ENCODE measurements at places on chromosomes 16 and 17. TPM values are rescaled to one million over a fixed set of nuclear protein-coding genes. Genes with fewer than 3 reads are reported as not detected.

Gene TBC1D3B
- 17.2 TPM for total RNA-seq

GRCh38 chr17:16926061-16926511, 45.8 kb downstream of the TNFRSF13B start:
- no peak overlapping the region for H3K27ac ChIP-seq
- no peak for DNase-seq
- no peaks in the 10 kb centered on the region for H3K27me3 ChIP-seq
- peaks cover 5% of the 10 kb centered on the region for H3K36me3 ChIP-seq
- no peak overlapping the region for H3K4me3 ChIP-seq

GRCh38 chr16:3780570-3780969, 63.2 kb upstream of the TRAP1 start:
- H3K27me3 ChIP-seq: no peaks in the 10 kb centered on the region
- H3K27ac ChIP-seq: no peak overlapping the region
- H3K4me3 ChIP-seq: no peak overlapping the region
- DNase-seq: no peak
- H3K36me3 ChIP-seq: peaks cover 85% of the 10 kb centered on the region

GRCh38 chr16:23497543-23497868, 12.8 kb downstream of the GGA2 start:
- peaks cover 74% of the 10 kb centered on the region for H3K36me3 ChIP-seq
- no peaks in the 10 kb centered on the region for H3K27me3 ChIP-seq
- DNase-seq: no peak
- H3K27ac ChIP-seq: peak overlapping the region; percentile 54
- H3K4me1 ChIP-seq: peaks cover 64% of the 10 kb centered on the region

DNA sequence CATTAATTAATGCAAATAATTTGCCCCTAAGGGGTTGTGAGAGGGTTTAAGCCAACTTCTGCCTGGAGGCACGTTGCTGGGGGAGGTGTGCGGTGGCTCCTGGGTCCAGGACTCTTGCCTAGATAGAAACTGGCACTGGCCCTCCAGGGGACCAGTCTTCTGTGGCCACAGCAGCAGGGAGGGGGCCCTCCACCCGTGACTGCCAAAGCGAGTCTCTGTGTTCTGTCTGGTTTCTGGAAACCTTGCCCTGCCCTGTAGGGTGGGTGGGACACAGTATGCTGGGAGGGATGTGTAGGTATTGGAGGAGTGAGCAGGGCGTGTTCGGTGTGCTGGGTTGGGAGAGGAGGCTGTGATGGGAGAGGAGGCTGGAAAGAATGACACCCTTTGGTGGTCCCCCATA, 78.8 kb downstream of the TBC1D16 start:
- H3K36me3 ChIP-seq: no peaks in the 10 kb centered on the region
- H3K4me1 ChIP-seq: peaks cover 6% of the 10 kb centered on the region
- no peak for DNase-seq
- no peak overlapping the region for H3K4me3 ChIP-seq
- no peaks in the 10 kb centered on the region for H3K27me3 ChIP-seq

Gene NAE1
- 57.6 TPM for total RNA-seq

- DNase-seq: no peak
- H3K27me3 ChIP-seq: no peaks in the 10 kb centered on the region
- H3K4me3 ChIP-seq: no peak overlapping the region
- no peaks in the 10 kb centered on the region for H3K36me3 ChIP-seq
- H3K27ac ChIP-seq: no peak overlapping the region
These were observed 696.2 kb upstream of the RBFOX1 start for GRCh38 chr16:6636457-6636856.

GRCh38 chr17:42526031-42526444, 10.0 kb upstream of the NAGLU start:
- H3K36me3 ChIP-seq: peaks cover 22% of the 10 kb centered on the region
- no peak overlapping the region for H3K4me3 ChIP-seq
- H3K4me1 ChIP-seq: peaks cover 27% of the 10 kb centered on the region
- H3K27ac ChIP-seq: no peak overlapping the region
- H3K27me3 ChIP-seq: no peaks in the 10 kb centered on the region

DNA sequence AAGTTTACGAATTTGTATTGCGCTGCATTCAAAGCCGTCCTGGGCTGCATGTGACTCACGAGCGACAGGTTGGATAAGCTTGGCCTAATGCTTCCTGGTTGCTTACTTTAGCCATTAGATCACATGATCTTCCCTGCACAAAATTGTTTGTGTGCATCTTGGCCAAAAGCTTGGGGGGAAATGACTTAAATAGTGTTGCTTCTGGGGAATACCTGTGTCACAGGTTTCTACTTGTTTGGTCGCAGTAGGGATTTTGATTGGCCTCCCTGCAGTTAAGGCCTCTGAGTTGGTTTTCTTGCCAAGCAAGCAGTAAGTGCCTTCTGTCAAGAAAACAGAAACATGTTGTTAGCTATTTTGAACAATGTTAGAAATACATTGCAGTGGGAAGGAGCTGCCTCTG, 39.6 kb upstream of the DUSP14 start:
- no peaks in the 10 kb centered on the region for H3K27me3 ChIP-seq
- no peak for DNase-seq
- peaks cover 11% of the 10 kb centered on the region for H3K36me3 ChIP-seq
- no peaks in the 10 kb centered on the region for H3K4me1 ChIP-seq
- H3K4me3 ChIP-seq: no peak overlapping the region

Gene HOXB3
- 4.0 TPM for total RNA-seq

GRCh38 chr16:5605404-5605803, 507.8 kb upstream of the EEF2KMT start:
- no peak overlapping the region for H3K27ac ChIP-seq
- H3K4me1 ChIP-seq: no peaks in the 10 kb centered on the region
- no peaks in the 10 kb centered on the region for H3K36me3 ChIP-seq
- no peak for DNase-seq
- H3K27me3 ChIP-seq: no peaks in the 10 kb centered on the region

Gene SLX1B
- 29.3 TPM for total RNA-seq

Gene P2RX5
- total RNA-seq: 410 TPM

GRCh38 chr17:81870131-81870980, 781 bp downstream of the ARHGDIA start:
- peaks cover 27% of the 10 kb centered on the region for H3K36me3 ChIP-seq
- peak overlapping the region; percentile 90 for H3K27ac ChIP-seq
- peak; percentile 70 for DNase-seq
- peak overlapping the region; percentile 79 for H3K4me3 ChIP-seq

DNA sequence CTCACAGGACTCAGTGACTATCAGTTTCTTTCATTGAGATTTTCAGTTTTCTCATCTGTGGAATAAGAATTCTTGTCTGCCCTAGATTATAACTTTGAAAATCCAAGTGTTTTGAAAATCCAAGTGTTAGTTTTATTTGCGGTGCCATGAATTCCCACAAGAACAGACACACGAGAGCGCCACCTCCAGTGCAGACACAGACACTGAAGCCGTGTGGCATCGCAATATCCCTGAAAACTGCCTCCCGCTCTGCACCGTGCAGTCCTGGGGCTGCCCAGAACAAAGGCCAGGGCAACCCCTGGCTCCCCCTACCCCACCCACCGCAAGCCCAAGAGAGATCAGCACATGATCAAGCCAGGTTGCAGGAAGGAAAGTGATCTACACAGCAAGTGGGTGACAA, 229.5 kb upstream of the ASIC2 start:
- no peak overlapping the region for H3K27ac ChIP-seq
- H3K4me3 ChIP-seq: no peak overlapping the region
- H3K4me1 ChIP-seq: no peaks in the 10 kb centered on the region
- no peaks in the 10 kb centered on the region for H3K36me3 ChIP-seq

Gene ADAMTS18
- not detected for total RNA-seq

DNA sequence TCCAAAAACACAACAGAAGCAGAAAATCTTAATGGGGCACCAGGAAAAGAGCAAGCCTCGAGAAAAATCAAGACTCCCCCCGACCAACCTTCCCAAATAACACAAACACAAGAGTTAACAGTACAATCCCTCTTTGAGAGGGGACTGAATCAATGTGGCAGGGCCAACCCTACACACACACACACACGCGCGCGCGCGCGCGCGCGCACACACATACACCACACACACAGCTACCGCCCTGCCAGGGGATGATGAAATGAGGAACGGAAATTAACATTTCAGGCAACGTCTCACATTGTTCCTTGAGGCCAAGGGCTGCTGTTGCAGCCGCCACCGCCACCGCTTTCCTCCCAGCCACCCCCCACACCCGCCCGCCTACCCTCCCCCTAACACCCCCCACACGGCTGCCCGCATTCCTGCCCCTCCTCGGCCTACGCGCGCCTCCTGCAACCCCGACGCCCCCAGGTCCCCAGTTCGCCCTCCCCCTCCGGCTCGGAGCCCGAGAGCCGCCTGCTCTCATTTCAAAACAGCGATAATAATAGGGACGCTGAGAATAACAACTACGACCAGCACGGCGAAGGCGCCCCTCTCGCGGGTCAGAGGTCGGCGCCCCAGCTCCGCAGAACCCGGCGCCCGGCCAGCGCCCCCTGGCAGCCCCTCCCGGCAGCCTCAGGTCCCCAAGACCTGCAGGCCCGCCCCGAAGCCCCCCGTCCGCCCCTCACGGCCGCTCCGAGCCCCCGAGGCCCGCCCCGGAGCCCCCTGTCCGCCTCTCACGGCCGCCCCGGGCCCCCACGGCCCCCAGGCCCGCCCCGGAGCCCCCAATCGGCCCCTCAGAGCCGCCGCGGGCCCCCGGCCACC, 1.1 kb downstream of the ANKRD11 start:
- peaks cover 60% of the 10 kb centered on the region for H3K4me1 ChIP-seq
- peak overlapping the region; percentile 64 for H3K4me3 ChIP-seq
- peaks cover 5% of the 10 kb centered on the region for H3K36me3 ChIP-seq
- H3K27ac ChIP-seq: peak overlapping the region; percentile 91
- H3K27me3 ChIP-seq: no peaks in the 10 kb centered on the region
- DNase-seq: peak; percentile 93

DNA sequence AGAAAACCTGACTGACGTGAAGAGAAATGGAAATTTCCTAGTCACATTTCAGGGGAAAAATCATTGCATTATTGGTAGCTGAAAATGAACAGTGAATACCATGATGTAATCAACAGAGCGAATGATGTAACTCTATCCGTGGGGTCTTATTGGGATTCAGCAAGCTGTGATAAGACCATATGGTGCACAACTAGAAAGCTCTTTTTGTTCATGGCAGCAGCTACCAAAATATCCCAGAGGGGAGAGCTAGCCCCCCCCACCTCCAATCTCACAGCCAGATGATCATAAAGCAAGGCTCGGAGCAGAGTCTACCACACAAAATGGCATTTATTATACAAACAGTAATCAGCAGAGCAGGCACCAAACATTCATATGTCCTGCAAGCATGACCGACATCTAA, 22.2 kb upstream of the DNAH17 start:
- no peak overlapping the region for H3K27ac ChIP-seq
- H3K4me1 ChIP-seq: no peaks in the 10 kb centered on the region
- H3K36me3 ChIP-seq: no peaks in the 10 kb centered on the region
- no peak for DNase-seq
- no peak overlapping the region for H3K4me3 ChIP-seq
- peaks cover 8% of the 10 kb centered on the region for H3K27me3 ChIP-seq

GRCh38 chr17:9356488-9356911, 219.1 kb downstream of the STX8 start:
- no peaks in the 10 kb centered on the region for H3K36me3 ChIP-seq
- H3K4me3 ChIP-seq: no peak overlapping the region
- DNase-seq: no peak
- H3K4me1 ChIP-seq: peaks cover 16% of the 10 kb centered on the region
- H3K27me3 ChIP-seq: no peaks in the 10 kb centered on the region

Gene KCNAB3
- total RNA-seq: 15.5 TPM

Gene KRT36
- not detected for total RNA-seq

DNA sequence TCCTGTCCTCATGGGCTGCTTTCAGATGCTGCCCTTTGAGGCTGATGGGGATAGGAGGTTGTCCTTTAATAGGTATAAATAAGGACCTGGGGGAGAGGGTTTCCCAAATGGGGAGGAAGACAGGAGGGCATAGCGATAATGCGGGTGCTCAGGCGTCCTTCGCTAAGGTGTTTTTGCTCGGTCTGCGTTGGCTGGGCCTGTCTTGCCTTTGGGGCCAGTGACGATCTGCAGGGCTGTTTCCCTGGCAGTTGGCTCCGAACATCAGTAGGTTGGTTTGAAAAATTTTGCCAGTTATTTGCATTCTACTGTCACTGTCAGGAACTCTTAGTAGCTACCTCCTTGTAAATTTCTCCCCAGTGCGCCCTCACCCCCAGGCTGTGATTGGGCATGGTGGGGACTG, 37.8 kb upstream of the CDC42EP4 start:
- H3K4me1 ChIP-seq: no peaks in the 10 kb centered on the region
- no peak overlapping the region for H3K4me3 ChIP-seq
- H3K27ac ChIP-seq: no peak overlapping the region
- H3K27me3 ChIP-seq: no peaks in the 10 kb centered on the region

- H3K27ac ChIP-seq: no peak overlapping the region
- H3K27me3 ChIP-seq: no peaks in the 10 kb centered on the region
- no peak for DNase-seq
- H3K36me3 ChIP-seq: no peaks in the 10 kb centered on the region
- no peaks in the 10 kb centered on the region for H3K4me1 ChIP-seq
- no peak overlapping the region for H3K4me3 ChIP-seq
These were observed 127.1 kb upstream of the PLCG2 start for GRCh38 chr16:81651758-81652718.

Gene HAPSTR1
- total RNA-seq: 101 TPM

Data from B cell (primary cell).